ENCODE measurements at places on chromosomes 1 and 21. TPM values are rescaled to one million over a fixed set of nuclear protein-coding genes. Genes with fewer than 3 reads are reported as not detected.

DNA sequence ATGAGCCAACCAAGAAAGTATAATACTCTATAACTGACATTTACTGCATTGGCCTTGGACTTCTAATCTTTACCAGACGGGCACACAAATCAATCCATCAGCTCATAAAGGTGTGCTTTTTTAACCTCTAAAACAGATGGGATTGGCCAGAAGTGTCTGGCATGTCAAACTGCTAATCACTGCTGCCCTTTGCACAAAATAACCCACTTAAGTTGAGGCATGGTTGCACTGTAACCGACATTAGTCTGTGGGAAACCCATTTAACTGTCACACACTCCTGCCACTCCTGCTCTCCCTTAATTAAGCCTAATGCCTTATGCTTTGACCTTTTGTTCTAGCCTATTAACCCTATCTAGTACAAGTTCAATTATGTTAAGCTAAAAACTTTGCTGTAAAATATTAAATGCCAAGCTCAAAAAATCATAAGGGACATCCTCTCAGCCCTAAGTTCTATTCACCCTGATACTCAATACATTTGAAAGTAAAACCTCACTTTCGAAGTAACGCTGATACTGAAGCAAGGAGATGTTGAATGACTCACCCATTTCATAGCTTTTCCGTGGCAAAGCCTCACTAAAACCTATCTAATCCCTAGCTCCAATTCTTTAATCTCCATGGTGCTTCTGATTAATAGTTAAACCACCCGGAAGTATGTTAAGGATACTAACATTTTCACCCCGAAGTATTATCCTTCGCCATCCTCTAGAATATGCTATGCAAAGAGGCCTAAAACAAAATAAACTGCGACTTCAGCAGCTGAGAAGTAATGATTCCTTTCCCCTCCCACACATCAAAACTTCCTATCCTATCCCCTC lies 12.9 kb downstream of the NRIP1 start:
- DNase-seq: peak; percentile 24

GRCh38 chr21:36964827-36965719 lies 1.4 kb downstream of the HLCS start:
- DNase-seq: no peak

HCN3 gene
- total RNA-seq: 1.7 TPM

GRCh38 chr1:205589618-205590456 lies 42.0 kb downstream of the ELK4 start:
- no peak for DNase-seq

DNA sequence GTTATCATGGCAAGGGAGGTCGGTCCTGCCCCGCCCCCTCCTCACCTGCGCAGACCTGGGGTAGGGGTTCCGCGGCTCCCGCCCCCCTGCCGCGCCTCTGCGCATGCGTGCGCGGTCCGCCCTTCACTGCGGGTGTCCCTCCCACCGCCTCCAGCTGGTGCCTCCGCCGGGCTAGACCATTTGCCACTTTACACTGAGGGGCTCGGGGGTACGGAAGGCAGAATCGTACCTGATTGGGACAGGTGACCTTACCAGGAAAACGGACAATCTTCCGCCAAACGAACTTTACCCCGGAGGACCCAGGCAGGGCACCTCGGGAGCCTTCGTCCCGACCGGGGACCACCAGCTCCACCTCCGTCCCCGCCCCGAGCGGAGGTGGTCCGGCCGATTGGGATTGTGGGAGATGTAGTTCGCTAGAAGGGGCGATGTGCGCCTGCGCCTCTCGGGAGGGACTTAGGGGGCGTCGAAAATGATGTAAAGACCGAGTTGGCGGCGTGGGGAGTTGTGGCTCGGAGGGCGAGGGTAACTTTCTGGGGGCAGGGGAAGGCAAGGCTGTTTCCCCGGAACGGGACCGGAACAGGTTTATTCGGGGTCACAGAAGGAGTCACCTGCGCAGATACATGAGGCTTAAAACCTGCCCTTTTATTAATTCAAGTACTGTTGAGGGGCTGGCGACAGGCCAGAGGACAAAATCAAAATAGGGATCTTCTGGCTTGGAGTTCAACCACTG lies at the start of gene DNAJC28:
Gene DNAJC28 (minus strand): TSS at position 344 of the 730 bp plus-strand sequence. CDS start 2,323 bp downstream, outside the sequence.
- DNase-seq: peak; percentile 90

DNA sequence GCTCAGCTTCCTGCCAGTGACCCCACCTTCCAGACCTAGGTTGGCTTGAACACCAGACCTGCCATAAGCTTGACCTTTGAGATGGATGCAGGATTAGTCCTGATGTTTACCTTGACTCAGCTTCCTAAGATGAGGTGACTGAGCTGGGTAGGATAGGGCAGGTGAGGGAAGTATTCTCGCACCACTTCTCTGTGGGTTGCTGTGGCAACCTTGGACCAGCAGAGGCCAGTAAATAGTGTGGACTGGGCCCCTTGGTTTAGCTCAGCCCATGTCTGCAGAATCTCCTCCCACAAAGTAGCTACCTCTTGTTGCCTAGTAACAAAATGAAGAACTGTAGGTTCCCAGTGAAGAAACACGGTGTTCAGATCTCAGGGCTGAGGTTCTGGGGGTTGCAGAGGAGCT lies 8.4 kb downstream of the RPS6KA1 start:
- DNase-seq: peak; percentile 44

DNA sequence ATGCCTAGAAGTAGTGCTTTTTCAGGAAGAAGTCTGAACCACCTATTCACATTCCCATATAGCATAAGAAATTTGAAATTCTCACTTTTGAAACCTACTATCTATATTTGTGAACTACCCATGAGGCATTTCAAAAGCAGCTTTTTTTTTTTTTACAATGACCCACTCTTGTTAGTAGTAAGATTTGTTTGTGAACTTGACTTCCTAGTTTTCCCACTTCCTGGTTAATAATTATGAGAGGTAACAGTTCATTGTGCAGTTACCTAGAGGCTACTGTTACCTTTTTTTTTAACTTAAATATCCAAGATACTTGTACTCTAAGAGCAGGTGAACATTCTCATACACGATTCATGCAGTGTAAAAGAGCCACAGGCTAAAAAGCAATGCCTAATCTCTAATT lies 371.7 kb upstream of the ADGRL2 start:
- no peak for DNase-seq

GRCh38 chr1:222124602-222125001 lies 382.7 kb upstream of the DUSP10 start:
- DNase-seq: no peak

DNA sequence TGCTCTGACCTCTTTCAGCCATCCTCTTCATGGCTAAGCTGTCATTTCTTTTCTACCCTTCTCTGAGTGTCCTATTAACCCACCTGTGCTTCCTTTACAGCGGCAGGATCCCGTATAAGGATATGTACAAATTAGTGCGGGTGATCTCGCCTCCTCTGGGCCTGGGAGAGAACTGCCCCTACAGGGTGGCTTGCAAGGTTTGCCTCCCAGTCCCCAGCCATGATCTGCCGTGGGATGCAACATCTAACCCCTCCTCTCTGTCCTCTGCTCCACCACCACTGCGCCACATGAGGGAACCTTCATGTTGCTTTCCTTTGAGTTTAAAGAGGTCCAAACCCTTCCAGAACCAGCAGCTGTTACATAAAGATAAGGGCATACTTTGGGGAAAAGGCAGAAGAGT lies 282.2 kb downstream of the ZNF648 start:
- DNase-seq: no peak

MCOLN3 gene
- total RNA-seq: 2.1 TPM

DNA sequence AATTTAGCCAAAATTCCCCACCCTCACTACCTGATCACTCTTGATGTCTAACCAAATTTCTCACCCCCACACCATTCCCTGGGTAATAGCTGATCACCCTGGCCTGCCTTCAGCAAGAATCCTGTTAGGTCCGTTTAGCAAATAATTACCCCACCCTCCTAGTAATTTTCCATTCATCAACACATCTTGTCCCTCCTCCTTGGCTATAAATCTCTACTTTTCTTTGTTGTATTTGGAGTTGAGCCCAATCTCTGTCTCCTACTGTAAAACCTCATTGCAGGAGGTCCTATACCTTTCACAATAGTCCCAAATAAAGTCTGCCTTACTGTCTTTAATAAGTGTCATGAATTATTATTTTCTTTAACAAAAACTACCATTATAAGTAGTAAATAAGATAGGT lies 6.9 kb upstream of the PRKAA2 start:
- DNase-seq: peak; percentile 17

DNA sequence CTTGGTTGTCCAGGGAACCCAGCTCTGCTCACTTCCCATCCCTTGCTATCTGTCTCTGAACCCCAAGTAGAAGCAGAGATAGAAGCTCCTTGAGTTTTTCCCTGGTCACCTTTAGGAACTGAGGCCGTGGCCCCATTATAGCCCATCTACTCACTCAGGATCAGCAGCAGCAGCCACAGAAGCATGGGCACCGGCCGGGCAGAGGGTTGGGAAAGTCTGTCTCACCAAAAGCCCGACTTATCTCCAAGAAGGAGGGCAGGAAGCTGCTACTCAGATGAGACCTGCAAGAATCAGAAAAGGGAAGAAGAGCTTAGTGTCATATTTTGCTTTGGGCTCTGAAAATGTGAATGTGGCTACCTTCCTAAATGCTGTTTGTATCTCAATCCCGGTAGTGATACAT lies 264 bp downstream of the FCRL3 start:
- DNase-seq: no peak

BARHL2 gene
- total RNA-seq: not detected

DNA sequence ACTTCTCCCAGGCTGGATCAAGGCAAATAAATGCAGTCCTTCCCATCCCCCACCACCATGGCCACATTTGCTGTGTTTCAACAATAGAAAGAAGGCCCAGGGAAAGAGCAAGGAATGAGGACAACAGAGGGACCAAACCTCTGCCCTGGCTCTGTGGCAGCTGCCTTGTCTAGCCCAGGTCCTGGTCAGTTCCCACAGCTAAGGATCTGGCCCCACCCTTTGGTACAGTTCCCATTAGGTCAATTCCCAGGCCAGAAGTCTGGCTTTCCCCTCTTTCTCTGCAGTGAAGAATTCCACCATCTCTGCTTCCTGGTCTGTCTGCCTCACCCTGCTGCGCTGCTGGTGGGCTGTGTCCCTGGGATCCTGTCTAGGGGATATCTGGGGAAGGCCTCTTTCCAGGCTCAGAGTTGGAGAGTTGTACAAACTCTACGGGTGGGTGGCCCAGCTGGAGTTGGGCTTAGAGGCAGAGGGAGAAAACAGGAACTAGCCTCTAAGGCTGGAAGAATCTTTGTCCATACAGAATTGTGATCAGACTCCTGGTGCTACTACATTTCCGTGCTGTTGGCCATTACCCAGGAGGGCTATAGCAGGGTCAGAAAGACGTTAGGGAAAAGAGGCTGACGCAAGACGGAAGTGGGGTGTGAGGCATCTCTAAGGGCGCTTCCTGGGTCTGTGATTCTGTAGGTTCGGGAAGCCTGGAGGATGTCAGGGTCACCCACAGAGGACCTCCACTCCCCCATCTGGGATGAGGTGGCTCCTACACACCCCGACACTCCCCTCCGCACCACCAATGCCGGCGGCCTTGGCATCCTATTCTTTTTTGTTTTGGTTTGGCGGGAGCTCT lies 953 bp upstream of the NDUFS2 start:
- peak; percentile 79 for DNase-seq

DNA sequence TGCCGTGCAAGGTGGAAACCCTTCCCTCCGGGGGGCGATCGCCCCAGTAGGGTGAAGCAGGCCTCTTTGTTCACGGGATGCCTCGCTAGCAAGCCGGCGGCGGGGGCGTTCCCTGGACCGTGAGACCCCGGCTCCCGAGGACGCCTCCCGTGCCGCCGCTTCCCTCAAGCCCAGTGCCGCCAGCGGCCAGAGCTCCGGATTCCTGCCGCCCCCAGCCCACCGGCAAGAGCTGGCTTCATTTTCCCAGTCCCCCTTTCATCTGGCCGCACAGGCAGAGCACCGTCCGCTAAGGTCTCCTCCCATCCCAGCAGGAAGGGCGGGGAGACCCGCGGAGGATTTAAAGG lies 16.3 kb downstream of the IER5 start:
- DNase-seq: no peak

DNA sequence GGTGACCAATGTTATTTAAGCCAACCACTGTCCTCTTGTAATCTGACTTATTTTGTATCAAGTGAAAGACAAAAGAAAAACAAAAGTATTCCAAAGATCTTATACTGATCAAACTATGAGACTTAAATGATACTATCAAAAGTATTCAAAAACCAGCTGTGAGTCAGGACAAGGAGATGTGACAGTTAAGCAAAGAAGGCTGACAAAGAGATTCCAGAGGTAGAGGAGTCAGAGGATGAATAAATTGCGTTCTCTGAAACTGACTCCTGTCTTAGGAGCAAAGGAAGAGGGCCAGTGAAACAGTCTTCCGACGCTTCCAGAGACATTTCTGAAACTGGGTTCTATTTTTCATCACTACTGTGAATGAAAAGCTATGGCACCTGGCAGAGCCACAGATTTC lies 20.9 kb downstream of the TMEM50B start:
- no peak for DNase-seq

- DNase-seq: no peak
Measured at GRCh38 chr1:55057956-55058298, 18.6 kb downstream of the PCSK9 start.

GRCh38 chr1:89974696-89975470 lies 20.0 kb upstream of the ZNF326 start:
- peak; percentile 91 for DNase-seq

DNA sequence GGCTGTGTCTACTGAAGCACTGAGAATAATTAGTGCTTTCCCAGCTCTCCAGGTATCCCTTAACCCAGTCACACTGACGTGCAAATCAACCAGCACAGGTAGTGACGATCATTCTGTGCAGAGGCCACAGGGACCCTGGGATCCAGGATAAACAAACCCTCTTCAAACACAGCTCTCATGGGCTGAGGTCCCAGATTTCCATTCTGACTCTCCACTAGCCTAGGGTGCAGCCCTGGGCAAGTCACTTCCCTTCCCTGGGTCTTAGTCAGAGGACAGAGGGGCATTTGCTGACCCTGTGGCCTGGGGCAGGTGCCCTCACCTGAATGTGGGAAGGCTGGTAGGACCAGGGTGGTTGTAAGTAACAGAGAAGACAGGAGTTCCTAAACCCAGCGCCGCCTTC lies 724.7 kb downstream of the MATN1 start:
- DNase-seq: no peak

DNA sequence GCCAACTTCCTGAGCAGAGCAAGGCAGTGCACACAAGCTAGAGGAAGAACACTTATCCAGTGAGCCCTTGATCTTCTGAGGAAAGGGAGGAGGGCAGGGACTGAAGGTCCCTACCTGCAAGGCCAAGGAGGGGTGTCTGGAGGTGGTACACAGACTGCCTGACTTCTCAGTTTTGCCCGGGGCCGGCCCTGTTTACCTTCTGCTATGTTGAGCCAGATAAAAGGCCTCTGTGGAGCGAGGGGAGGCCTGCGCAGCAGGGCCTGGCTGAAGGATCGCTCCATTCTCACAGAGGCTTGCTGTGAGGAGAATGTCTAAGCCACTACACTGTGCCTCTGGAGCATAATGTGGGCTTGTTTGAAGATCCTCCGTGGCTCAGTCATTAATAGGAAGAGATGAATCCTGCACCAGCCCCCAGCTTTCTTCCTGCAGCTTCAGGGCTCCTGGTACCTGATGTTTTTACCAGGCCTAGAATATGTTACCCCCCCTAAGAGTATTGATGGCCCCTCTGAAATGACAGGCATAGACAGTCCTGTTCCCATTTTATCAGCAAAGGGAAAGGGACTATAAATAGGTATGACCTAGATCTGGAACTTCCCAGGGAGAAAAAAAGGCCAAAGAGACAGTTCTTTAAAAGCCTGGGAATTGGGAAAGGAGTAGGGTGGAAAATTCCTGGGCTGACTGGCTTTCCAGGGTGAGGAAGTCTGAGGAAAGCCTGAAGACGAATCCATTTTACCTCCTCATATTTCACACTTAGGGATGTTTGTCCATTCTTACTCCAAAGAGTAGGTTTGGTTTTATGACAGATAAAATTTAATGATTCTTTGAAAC lies 4.7 kb downstream of the POGK start:
- no peak for DNase-seq

All from M059J (cell line).